Stimulated activated CD8-positive, alpha-beta memory T cell treated with anti-CD3 and anti-CD28 coated beads, Interleukin-12 subunit alpha, Interleukin-12 subunit beta, amount 100 ng/mL, for 1 hour (primary cell): ENCODE measurements at places on chromosomes 5 and 9.

- no peak for DNase-seq
Observed at GRCh38 chr5:105952875-105953274, 1717.9 kb downstream of the EFNA5 start.

DNA sequence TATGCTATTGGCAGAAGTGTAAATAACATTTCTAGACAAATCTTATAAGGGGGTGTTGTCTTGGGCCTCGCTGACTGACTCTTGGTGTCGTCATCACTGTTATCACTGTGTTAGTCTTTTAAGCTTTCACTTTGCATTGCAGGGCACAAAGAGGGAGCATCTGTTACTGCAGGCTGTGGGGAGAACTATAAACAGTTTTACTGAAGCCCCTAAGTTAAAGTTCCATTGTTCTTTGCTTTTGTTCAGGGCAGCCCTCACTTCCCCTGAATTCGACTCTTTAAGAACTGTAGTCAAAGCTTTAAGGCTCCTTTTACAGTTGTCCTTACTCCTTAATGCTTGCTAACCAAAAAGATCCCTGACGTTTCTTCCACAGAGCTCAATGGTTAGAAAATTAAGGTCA, 605.0 kb downstream of the RAB3C start:
- no peak for DNase-seq

- DNase-seq, result no peak
Observed at GRCh38 chr5:18321262-18321942, 687.1 kb downstream of the TAF11L14 start.

DNA sequence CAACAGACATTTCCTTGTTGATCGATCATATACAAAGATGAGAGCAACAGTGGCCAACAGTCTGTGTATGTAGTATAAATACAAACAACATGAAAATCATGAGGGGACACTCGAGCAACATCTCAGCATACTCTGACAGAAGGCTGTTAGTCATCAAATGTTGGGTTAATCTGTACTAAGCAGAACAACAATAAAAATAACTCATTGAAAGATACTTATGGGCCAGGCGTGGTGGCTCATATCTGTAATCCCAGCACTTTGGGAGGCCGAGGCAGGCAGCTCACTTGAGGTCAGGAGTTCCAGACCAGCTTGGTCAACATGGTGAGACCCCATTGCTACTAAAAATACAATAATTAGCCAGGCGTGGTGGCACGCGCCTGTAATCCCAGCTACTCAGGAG, 67.3 kb downstream of the SCAI start:
- no peak for DNase-seq

- DNase-seq, result no peak
Observed at GRCh38 chr5:91158011-91158410, 225.1 kb downstream of the ARRDC3 start.

GRCh38 chr5:63398346-63398745, 563.9 kb downstream of the HTR1A start:
- no peak for DNase-seq

- no peak for DNase-seq
Observed at GRCh38 chr5:10580531-10581423, 16.9 kb downstream of the ANKRD33B start.

DNA sequence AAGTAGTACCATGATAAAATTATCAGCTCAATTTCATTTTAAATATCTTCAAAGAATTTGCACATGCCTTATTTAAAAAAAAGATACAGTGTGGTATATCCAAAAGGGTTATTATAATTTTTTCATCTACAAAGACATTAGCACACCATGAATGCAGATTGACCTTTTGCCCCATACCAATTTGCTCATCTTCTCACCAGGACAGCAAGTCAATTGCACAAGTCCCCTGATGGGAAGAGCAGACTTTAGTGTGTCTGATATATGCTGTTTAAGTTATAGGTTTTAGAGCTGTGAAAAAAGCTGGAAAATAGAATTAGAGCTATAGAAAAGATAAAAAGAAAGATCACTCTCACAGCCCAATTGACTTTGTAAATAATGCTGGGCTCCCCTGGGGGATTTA, 325.8 kb upstream of the CDH6 start:
- DNase-seq, result no peak

DNA sequence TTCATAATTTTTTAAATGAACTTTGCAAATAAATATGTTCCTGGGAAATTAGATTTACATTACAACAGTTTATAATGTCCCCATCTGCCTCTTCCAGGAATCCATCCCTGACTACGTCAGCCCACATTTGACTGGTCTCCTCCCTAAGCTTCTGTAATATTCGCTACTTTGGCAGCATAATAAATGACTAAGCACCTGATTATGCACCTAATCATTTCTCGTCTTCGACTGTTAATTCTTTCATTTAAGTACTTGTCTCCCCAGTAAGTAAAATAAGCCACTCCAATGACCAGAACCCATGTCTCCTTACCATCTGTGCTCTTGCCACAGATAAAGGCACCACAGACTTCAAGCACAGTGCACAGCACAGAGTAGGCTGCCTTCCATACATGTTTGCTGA, 122.7 kb downstream of the DENND1A start:
- no peak for DNase-seq

DNA sequence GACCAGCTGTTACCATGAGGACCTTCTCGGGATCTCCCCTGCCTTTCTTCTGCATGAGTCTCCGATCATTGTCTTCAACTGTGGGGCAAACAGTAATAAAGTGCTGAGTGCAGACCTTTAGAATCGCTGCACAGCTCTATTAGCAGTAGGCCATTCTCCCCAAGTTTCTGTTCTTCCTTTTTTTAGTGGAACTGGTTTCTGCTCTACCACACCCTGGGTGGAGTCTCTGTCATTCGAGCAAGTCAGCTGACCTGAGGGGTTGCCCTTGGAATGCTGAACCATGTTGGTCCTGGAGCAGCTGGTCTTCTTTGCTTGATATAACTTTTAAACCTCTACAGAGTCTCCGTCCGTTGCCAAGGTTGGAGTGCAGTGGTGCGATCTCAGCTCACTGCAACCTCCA, 33.4 kb upstream of the GNPDA1 start:
- DNase-seq, result no peak

DNA sequence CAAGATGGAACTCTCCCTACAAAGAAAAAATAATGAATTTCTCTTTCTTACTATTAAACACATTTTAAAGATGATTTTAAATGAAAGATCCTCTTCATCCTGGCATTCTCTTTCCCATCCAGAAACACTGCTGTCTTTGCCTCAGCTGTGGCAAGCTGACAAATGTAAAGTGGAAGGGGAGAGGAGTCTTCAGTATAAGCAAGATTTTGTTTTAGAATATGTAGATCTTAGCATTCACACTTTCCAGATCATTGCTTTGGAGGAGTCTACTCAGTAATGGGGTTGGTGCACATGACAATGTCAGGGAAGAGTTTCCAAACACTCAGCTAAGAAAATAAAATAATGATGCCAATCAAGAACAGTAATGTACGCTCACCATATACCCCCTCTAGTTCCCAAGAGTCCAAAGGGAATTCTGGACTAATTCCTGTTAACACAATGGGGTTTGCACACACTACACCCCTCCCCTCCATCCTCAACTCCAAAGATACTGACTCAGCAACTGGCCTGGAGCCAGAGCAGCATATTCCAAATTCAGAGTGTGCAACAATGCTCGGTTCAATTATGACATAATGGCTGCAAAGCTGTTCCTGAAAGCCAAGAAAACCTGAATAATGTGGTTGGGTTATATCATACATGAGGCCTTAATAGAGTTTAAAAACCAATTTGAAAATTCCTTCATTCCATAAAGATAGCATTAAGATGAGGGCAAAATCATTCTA, 4.6 kb downstream of the C5orf63 start:
- DNase-seq, result no peak

DNA sequence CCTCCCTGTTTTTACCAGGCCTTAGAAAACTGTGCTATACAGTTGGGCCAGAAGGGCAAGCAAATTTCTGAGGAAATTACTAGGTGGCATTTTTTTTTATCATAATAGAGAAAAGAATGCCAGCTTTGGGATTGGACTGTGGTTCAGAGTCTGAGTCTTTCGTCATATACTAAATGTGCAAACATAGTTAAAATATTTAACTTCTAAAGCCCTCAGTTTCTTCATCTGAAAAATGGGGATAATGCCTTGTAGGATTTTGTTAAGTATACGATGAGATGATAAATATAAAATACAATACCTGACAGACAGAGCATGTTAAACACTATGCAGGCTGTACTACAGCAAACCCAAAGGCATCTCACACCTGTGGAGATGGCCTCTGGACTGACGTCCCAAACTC, 87.3 kb upstream of the GRHPR start:
- DNase-seq, result no peak

DNA sequence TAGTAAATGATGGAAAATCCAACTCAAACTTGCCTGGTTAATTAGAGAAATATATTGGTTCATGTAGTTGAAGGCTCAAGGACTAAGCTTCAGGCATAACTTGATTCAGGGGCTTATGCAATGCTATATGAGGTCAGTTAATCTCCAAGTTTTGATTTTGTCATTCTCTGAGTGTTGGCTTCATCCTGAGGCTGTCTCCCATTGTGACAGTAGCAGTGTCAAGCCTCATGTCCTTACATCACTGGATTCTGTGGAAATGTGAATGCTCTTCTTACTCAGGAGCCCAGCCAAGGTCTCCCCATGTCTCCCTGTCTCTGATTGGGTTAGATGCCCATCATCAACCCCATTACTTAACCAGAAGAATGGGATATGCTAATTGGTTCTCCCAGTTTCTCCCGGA, 44.4 kb upstream of the SNX2 start:
- DNase-seq, result no peak

DNA sequence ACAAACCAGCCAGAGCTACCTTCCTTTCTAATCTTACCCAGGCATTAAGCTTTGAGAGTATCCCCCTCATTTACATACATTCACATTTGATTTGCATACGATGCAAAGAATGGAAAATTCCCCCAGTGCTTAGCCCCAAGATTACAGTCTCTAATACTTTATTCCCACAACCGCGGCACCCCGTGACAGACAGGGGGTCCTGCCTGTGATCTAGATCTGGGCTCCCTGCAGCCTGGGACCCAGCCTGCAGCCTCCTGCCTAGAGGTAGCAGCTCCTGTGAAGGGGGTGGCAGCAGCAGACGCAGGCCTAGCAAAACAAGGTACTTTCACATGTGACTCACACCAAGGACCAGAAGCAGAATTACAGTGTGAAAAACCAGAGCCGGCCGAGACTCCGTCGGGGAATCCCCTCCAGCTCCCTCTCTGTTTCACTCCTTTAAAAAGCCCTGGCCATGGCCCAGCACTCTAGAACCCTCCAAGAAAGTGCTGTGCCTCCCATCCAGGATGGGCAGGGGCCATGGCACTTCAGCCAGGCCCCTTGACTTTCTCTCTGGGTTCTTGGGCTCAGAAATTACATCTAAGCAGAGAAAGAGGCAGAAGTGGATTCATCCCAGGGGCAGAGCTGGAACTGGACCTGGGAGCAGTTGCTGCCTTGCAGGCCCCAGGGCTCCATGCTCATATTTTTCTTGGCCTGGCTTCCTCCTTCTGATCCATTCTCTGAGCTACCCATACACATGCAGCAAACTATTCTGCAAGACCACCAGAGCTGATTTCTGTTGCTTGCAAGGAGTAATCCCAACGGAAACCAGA, 14.0 kb upstream of the TCF7 start:
- peak; percentile 72 for DNase-seq

- no peak for DNase-seq
Observed at GRCh38 chr9:135729480-135729879, 27.5 kb downstream of the KCNT1 start.

DNA sequence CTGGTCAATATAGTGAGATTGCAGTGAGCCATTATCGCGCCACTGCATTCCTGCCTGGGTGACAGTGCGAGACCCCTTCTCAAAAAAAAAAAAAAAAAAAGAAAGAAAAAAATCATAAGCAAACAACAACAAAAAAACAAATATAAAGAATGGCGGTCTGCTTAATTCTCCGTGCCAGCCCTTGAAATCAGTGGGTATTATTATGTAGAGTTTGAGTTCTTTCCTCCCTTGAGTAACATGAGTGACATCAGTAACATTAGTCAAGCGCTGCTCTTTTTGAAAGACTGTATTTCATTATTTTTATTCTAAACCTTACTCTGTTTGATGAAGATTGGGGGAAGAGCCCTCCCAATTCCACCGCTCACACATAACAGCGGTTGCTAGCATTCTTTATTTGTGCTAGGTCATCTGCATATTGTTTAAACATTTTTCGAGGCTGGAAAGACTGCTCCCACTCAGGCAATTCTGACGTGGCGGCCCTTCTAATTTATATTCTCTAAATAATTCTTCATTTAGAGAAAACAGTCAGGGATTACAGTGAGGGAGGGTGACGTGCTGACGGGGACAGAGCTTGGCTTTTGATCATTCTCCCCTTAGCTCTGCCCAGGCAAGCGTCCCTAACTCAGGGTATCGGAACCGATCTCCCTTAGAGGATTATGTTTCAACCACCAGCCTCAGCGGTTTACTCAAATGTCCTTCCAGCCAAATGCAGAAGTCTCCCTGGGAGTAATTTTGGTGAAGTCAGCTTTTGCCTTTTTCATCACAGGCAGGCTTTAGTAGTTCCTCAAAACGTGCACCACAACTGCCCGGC, 860 bp upstream of the MARCHF6 start:
- no peak for DNase-seq

- DNase-seq, result no peak
Observed at GRCh38 chr5:127595484-127596368, 53.2 kb upstream of the CTXN3 start.

DNA sequence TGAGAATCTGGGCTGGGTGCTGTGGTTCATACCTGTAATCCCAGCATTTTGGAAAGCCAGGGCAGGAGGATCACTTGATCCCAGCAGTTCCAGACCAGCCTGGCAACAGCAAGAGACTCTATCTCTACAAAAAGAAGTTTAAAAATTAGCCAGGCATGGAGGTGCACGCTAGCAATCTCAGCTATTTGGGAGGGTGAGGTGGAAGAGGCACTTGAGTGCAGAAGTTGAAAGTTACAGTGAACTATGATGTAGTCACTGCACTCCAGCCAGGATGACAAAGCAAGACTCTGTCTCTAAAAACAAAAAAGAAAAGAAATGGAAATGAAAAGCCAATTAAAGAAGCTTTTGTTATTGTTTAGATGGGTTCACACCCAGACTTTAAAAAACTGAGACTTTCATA, 131.6 kb upstream of the RASA1 start:
- DNase-seq, result no peak

- no peak for DNase-seq
Observed at GRCh38 chr9:99092643-99093491, 12.0 kb upstream of the TGFBR1 start.

DNA sequence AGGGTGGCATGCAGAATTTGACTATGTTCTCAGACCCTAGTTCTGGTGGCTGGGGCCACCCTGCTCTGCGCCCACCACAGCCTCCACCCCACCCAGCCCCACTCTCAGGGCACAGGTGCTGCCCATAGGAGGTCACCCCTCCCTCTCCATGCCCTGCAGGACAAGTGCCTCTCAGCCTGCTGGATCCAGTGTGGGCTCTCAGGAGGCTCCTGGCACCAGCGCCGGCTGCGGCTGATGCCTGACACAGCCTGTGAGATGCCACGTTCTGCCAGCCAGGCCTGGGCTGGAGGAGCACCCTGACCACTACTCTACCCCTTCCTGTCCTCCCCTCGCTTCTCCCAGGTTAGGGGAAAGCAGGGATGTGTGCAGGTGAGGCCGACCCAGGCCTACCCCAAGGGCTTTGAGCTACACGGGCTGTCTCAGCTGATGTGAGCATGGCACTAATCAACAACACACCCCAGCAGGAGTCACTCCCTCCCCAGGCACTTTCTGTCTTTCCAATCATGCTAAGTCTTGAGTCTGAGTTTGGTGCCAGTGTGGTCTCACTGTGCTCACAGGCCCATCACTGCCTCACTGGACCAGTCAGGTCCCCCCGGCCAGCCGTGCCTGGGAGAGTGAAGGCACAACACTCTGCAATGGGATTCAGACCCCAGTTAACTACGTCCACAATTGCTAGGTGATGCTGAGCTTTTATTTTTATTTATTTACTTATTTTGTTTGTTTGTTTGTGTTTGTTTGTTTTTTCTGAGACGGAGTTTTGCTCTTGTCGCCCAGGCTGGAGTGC, 12.1 kb upstream of the BARX1 start:
- no peak for DNase-seq
